ENCODE measurements at places on chromosomes 13 and 19.

- peaks cover 2% of the 10 kb centered on the region for H3K36me3 ChIP-seq
- peaks cover 75% of the 10 kb centered on the region for H3K27me3 ChIP-seq
- no peaks in the 10 kb centered on the region for H3K4me1 ChIP-seq
- DNase-seq = no peak
These were observed 9.9 kb downstream of the COL4A1 start for GRCh38 chr13:110297011-110297410.

- no peaks in the 10 kb centered on the region for H3K4me1 ChIP-seq
- no peak overlapping the region for H3K4me3 ChIP-seq
- H3K36me3 ChIP-seq = no peaks in the 10 kb centered on the region
These were observed 50.8 kb downstream of the EFNB2 start for GRCh38 chr13:106484537-106485193.

GRCh38 chr19:30224689-30225606 is 147.2 kb upstream of the ZNF536 start:
- peak overlapping the region; percentile 78 for H3K4me3 ChIP-seq
- peaks cover 70% of the 10 kb centered on the region for H3K27me3 ChIP-seq
- DNase-seq = peak; percentile 35
- peak overlapping the region; percentile 59 for H3K27ac ChIP-seq
- H3K4me1 ChIP-seq = peaks cover 37% of the 10 kb centered on the region
- peaks cover 5% of the 10 kb centered on the region for H3K36me3 ChIP-seq

DNA sequence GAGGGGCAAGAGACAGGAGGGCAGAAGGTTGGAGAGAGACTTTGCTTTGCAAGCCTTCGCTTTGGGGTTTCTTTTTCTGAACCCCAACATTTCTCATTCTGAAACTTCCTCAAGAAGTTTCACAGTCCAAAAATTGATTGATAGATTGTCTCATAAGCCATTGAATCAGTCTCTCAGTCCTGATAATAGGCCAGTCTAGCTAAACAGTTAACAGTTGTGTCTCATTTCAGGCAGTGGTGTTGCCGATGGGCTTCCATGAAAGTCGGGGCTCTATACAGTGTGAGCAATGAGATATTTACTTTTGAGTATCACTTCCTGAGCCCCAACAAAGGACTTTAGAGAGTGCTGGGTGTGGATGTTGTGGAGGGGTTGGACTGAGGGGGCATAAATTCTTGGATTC is 26.5 kb upstream of the SPRY2 start:
- H3K27me3 ChIP-seq = peaks cover 8% of the 10 kb centered on the region
- no peaks in the 10 kb centered on the region for H3K36me3 ChIP-seq
- H3K4me3 ChIP-seq = no peak overlapping the region
- H3K27ac ChIP-seq = no peak overlapping the region
- H3K4me1 ChIP-seq = no peaks in the 10 kb centered on the region
- no peak for DNase-seq

GRCh38 chr13:29674532-29674931 is 79.0 kb upstream of the SLC7A1 start:
- H3K36me3 ChIP-seq = no peaks in the 10 kb centered on the region
- no peak overlapping the region for H3K4me3 ChIP-seq
- no peak for DNase-seq

GRCh38 chr13:26989957-26990713 is 181.5 kb downstream of the USP12 start:
- no peaks in the 10 kb centered on the region for H3K4me1 ChIP-seq
- peaks cover 48% of the 10 kb centered on the region for H3K27me3 ChIP-seq
- no peak overlapping the region for H3K4me3 ChIP-seq

GRCh38 chr13:111270765-111271698 is 49.4 kb upstream of the TEX29 start:
- no peak overlapping the region for H3K27ac ChIP-seq
- DNase-seq = no peak
- H3K4me3 ChIP-seq = no peak overlapping the region

- H3K36me3 ChIP-seq = no peaks in the 10 kb centered on the region
- H3K27ac ChIP-seq = no peak overlapping the region
These were observed 1732.9 kb downstream of the PCDH9 start for GRCh38 chr13:65497265-65497664.

GRCh38 chr13:32001769-32002168 is 29.8 kb upstream of the FRY start:
- H3K27ac ChIP-seq = no peak overlapping the region
- H3K36me3 ChIP-seq = no peaks in the 10 kb centered on the region
- H3K4me3 ChIP-seq = no peak overlapping the region

GRCh38 chr13:32135655-32136054 is 104.1 kb downstream of the FRY start:
- H3K27ac ChIP-seq = no peak overlapping the region
- H3K4me1 ChIP-seq = no peaks in the 10 kb centered on the region
- no peaks in the 10 kb centered on the region for H3K36me3 ChIP-seq
- no peaks in the 10 kb centered on the region for H3K27me3 ChIP-seq
- DNase-seq = no peak
- no peak overlapping the region for H3K4me3 ChIP-seq

GRCh38 chr19:13085666-13086065 is 17.0 kb downstream of the LYL1 start:
- no peak overlapping the region for H3K27ac ChIP-seq
- H3K4me3 ChIP-seq = no peak overlapping the region
- no peak for DNase-seq
- H3K27me3 ChIP-seq = no peaks in the 10 kb centered on the region

- DNase-seq = no peak
- peaks cover under 1% of the 10 kb centered on the region for H3K36me3 ChIP-seq
- H3K4me3 ChIP-seq = no peak overlapping the region
- no peak overlapping the region for H3K27ac ChIP-seq
These were observed 65.8 kb downstream of the ZIC5 start for GRCh38 chr13:99905814-99906213.

DNA sequence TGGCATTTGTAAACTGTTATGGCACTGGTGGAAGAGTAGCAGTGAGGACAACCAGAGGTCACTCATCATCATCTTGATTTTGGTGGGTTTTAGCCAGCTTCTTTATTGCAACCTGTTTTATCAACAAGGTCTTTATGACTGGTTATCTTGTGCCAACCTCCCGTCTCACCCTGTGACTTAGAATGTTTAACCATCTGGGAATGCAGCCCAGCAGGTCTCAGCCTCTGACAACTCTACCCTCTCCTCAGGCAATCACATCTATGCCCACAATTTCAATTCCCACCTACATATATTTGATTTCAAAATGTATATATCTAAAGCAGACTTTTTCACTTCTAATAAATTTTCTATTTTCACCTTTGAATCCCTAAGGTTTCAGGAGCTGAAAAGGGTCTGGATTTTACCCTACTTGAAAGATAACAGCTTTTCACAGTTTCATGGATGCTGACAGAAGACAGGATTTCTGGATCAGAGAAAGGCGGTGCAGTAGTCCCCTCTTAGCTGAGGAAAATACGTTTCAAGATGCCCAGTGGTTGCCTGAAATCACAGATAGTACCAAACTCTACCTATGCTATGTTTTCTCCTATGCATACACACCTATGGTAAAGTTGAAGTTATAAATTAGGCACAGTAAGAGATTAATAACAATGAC is 1171.8 kb downstream of the DIAPH3 start:
- no peaks in the 10 kb centered on the region for H3K36me3 ChIP-seq
- H3K27me3 ChIP-seq = no peaks in the 10 kb centered on the region
- H3K27ac ChIP-seq = no peak overlapping the region

- no peak overlapping the region for H3K4me3 ChIP-seq
- no peak for DNase-seq
- H3K27ac ChIP-seq = no peak overlapping the region
- H3K4me1 ChIP-seq = peaks cover 5% of the 10 kb centered on the region
These were observed 18.1 kb downstream of the CAPS start for GRCh38 chr19:5932146-5932545.

- no peaks in the 10 kb centered on the region for H3K36me3 ChIP-seq
- H3K27me3 ChIP-seq = peaks cover 11% of the 10 kb centered on the region
- no peak overlapping the region for H3K27ac ChIP-seq
- no peak overlapping the region for H3K4me3 ChIP-seq
These were observed 44.8 kb upstream of the OLFM4 start for GRCh38 chr13:52983836-52984235.

DNA sequence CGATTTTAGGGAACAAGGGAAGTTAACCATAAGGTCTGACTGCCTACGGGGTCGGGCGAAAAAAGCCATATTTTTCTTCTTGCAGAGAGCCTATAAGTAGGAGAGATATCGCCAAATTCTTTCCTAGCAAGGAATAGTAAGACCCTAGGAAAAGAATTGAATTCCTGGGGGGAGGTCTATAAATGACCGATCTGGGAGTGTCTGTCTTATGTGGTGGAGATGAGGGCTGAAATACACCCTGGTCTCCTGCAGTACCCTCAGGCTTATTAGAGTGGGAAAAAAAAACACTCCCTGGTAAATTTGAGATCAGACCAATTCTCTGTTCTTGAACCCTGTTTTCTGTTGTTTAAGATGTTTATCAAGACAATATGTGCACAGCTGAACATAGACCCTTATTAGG is 447.5 kb upstream of the ATXN8OS start:
- no peak overlapping the region for H3K27ac ChIP-seq
- H3K4me3 ChIP-seq = no peak overlapping the region
- H3K27me3 ChIP-seq = no peaks in the 10 kb centered on the region
- H3K4me1 ChIP-seq = no peaks in the 10 kb centered on the region
- no peak for DNase-seq

DNA sequence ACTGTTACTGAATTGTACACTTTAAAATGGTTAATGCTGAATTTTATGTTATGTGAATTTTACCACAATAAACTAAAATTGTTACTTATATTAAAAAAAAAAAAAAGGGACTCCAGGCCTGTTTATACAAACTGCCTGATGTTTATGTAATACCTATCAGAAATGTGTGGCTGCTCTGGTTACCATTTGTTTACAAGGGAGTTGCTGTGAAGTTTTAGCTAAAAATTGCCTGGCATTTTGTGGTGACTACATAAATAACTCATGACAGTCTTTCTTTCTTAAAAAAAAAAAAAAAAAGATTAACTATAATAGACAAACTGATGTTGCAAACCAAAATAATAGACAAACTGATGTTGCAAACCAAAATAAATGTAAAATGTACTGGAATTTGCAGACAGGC is 71.8 kb downstream of the CDADC1 start:
- H3K4me3 ChIP-seq = no peak overlapping the region
- H3K27ac ChIP-seq = no peak overlapping the region
- H3K4me1 ChIP-seq = no peaks in the 10 kb centered on the region
- no peaks in the 10 kb centered on the region for H3K36me3 ChIP-seq
- H3K27me3 ChIP-seq = no peaks in the 10 kb centered on the region
- DNase-seq = no peak

- no peaks in the 10 kb centered on the region for H3K4me1 ChIP-seq
- H3K27me3 ChIP-seq = no peaks in the 10 kb centered on the region
- no peak overlapping the region for H3K4me3 ChIP-seq
- DNase-seq = no peak
These were observed 326.2 kb downstream of the UQCRFS1 start for GRCh38 chr19:28886708-28887107.

- H3K27ac ChIP-seq = no peak overlapping the region
- no peak for DNase-seq
- no peaks in the 10 kb centered on the region for H3K36me3 ChIP-seq
- no peaks in the 10 kb centered on the region for H3K4me1 ChIP-seq
These were observed 1040.6 kb upstream of the SPRY2 start for GRCh38 chr13:81381560-81381959.

DNA sequence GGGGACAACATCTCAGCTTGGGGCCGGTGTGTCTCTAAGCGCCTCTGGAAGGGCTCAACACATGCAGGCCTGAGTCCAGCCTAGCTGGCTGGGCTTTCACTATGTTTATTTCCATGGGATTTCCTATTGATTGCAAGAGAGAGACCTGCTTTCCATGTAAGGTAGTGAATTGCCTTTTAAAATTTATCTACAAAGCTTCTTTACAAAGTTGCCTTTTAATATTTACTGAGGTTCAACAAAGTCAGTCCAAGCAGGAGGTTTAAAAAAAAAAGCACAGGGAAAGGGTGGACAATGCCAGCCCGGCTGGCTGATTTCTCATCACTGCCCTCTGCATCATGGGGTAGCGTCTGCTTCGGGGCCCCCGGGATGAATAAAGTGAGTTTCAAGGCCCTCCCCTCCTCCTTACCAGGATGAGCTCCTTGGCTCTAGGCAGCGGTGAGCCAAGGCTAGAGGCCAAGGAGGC is 15.8 kb downstream of the TLE2 start:
- DNase-seq = no peak
- no peak overlapping the region for H3K4me3 ChIP-seq
- no peaks in the 10 kb centered on the region for H3K36me3 ChIP-seq
- H3K27me3 ChIP-seq = no peaks in the 10 kb centered on the region

DNA sequence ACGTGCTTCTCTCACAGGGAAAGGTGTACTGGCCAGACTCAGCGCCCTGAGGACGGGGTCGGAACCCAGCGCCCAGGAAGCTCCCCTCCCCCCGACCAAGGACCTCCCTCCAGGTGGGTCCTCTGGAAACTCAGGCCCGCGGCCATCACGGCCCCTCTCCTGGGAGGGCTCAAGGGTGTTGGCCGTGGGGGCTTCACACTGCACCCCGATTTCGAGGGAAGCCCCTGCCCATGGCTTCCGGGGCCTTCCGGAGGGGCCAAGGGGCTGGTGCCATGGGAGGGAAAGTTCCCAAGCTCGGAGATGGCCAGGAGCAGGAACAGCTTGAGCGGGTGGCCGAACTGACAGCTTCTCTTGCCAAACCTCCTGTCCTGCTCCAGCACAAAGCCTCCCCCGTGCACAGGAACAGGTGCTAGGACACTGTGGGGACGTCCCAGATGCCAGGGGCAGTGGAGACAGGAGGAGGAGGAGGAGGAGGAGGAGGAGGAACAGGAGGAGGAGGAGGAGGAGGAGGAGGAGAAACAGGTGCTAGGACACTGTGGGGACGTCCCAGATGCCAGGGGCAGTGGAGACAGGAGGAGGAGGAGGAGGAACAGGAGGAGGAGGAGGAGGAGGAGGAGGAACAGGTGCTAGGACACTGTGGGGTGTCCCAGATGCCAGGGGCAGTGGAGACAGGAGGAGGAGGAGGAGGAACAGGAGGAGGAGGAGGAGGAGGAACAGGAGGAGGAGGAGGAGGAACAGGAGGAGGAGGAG is 10.0 kb downstream of the SBNO2 start:
- H3K36me3 ChIP-seq = no peaks in the 10 kb centered on the region
- no peak overlapping the region for H3K4me3 ChIP-seq
- H3K27ac ChIP-seq = no peak overlapping the region
- H3K4me1 ChIP-seq = no peaks in the 10 kb centered on the region
- H3K27me3 ChIP-seq = no peaks in the 10 kb centered on the region
- DNase-seq = no peak

DNA sequence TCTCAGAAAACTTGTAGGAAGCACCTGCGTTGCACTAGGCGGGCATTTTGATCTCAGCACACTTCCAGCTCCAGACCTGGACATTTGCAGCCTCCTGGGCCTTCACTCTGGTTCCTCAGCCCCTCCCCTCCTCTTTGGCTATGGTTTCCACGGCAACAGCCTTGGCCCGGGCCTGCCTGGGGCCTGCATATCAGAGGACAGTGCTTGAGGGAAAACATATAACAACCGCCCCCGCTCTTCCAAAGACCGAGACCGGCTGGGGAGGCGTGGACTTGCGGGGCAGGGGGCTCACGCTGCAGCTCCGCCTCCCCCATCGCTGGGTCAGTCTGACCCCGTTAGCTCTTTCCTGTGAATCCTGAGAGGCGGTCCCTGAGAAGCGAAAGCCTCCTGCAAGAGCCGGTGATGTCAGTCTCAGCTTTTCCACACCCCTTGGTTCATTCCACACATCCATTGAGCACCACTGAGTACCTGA is 125.7 kb upstream of the PEG3 start:
- no peaks in the 10 kb centered on the region for H3K27me3 ChIP-seq
- H3K27ac ChIP-seq = no peak overlapping the region
- H3K4me3 ChIP-seq = no peak overlapping the region
- no peaks in the 10 kb centered on the region for H3K4me1 ChIP-seq
- DNase-seq = no peak

- DNase-seq = no peak
- H3K4me3 ChIP-seq = no peak overlapping the region
- no peaks in the 10 kb centered on the region for H3K36me3 ChIP-seq
- H3K27me3 ChIP-seq = peaks cover 33% of the 10 kb centered on the region
- no peak overlapping the region for H3K27ac ChIP-seq
These were observed 52.8 kb downstream of the THSD1 start for GRCh38 chr13:52353193-52353592.
